Mucosa of gallbladder (tissue), 1 donor: ENCODE measurements at places on chromosomes 6 and 20.

- no peak for DNase-seq
Measured at GRCh38 chr6:103723438-103724322, 1136.0 kb downstream of the HACE1 start.

- no peak for DNase-seq
Measured at GRCh38 chr20:37298190-37298939, 8.9 kb downstream of the MANBAL start.

- DNase-seq: no peak
Measured at GRCh38 chr6:142597836-142598235, 296.0 kb downstream of the ADGRG6 start.

DNA sequence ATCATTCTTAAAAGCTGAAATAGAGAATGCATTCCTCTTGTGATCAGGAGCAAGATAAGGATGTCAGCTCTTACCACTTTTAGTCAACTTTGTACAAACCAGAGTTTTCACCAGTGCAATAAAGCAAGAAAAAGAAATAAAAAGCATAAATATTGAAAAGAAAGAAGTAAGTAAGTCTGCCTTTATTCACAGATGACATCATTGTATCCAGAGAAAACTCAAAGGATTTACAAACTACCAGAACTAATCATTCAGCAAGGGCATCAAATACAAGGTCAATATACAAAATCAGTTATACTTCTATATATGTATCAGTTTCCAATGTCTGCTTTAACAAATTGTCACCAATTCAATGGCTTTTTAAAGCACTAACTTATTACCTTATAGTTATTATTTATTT lies 13.4 kb downstream of the TTLL9 start:
- no peak for DNase-seq

GRCh38 chr20:63065911-63066310 lies 59.1 kb upstream of the BHLHE23 start:
- DNase-seq: no peak

DNA sequence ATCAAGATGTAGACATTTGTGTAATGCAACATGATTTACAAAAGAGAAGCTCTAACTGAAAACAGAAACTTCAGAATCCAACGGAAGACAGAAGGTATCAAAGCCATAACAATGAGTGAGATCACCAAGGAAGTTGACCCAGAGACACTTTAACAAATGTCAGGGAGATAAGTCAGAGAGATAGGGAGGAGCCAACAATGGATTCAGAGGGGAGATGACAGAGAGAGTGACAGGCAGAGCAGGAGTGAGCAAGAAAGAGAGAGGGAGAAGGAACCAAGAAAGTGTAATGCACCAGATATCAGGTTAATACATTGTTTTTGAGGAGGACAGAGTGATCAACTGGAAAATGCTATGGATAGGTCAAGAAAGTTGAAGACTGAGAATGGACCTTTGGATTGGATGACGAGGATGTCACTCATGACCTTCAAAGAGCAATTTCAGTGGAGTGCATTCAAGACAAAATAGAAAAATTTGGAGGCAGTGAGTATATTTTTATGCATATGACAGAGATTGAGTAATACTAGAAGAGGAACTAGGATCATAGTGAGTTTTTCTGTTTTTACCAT lies 86.6 kb downstream of the TRDN start:
- no peak for DNase-seq

- DNase-seq: no peak
Measured at GRCh38 chr6:67501755-67502154, 1133.3 kb upstream of the ADGRB3 start.

DNA sequence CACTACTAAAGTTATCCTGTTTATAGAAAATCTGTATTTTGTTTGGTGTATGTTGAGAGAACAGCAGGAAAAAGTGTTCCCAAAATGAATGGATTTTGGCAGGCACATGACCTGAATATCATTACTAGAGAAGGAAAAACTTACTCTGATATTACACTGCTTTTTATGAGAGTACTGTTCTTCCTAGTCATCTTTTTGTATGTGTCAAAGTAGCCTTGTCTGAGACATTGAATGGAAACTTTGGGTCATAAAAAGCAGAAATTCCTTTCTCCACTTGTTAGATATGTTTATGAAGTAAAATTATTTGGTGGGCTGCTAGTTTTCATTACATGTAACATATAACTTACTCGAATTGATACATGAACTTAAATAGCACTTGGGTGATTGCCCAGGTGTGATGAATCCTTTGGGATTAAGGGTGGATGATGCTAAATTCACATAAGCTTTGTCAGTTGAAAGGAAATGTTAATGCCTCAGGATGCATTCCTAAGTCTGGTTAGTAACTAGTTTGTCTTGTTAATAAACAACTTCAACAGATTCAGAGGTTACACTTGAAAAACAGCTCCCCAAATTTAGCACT lies 206.7 kb downstream of the CENPW start:
- DNase-seq: no peak

DNA sequence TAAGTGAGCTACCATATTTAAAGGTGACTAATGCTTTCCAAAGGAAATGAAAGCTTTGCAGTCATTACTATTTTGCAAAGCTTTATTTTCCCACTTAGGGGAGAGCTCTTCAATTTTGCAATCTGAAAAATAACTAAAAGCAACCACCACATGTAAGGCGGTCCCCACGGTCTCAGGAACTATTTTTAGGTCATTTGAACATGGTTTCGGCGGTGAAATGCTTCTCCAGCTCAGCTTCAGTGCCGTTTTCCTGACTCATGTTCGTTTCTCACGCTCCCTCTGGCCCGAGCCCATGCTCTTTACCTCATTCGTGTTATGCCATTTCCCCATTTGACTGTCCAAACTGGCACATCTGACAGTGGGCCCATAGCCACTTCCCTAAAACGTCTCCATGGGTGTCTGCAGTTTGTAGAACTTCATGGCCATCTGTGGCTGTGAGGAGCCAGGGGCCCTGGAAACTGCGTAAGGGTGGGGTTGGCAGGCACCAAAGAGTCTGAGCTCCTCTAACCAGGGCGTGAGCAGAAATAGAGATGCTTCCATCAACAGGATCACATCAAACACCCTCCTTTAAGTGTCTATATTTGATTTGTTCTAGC lies 46.5 kb downstream of the ADTRP start:
- peak; percentile 62 for DNase-seq

GRCh38 chr6:63573899-63574553 lies 1.7 kb downstream of the LOC128125822 start:
- peak; percentile 24 for DNase-seq

- no peak for DNase-seq
Measured at GRCh38 chr6:35057449-35058357, 83.4 kb downstream of the TCP11 start.

- no peak for DNase-seq
Measured at GRCh38 chr6:145813285-145814034, 1.1 kb downstream of the FBXO30 start.

GRCh38 chr20:21615617-21616080 lies 89.8 kb upstream of the PAX1 start:
- peak; percentile 43 for DNase-seq

DNA sequence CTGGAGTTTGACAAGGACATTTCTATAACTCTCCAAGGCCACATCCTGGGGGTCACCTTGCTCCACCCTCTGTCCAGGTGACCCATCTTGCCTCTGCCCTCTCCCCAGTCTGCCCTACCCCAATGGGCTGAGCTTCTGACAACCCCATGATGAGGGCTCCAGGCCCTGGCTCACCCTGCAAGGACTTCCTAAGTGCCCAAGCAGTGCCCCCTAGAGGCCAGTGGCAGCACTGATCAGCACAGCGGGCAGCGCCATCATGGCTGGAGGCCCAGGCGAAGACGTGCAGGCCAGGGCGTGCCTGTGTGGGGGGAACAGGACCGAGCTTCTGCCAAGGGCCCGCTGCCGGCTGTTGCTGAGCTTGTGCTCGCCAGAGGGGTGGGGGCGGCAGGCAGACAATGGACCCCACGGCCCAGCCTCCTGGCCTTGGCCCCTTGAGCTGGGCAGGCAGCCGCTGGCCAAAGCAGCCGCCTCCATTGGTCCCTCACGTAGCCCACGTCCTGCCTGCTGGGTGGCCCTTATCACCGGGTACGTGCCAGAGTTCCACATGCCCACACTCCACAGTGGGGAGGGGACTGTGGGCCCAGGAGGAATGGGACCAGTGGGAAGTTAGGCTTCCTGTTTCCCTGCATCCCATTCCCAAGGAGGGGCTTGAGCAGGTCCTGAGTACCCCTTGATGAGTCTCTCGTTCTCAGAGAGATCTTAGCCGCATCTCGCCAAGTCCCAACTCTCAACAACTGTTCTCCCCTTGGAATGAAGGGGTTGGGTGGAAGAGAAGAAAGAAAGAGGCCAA lies 64.3 kb downstream of the MRPL14 start:
- no peak for DNase-seq

GRCh38 chr20:23145281-23145700 lies 59.2 kb upstream of the CD93 start:
- DNase-seq: no peak

- no peak for DNase-seq
Measured at GRCh38 chr6:35082733-35083403, 58.3 kb downstream of the TCP11 start.

GRCh38 chr6:158068893-158069799 lies 87.5 kb downstream of the SYNJ2 start:
- peak; percentile 68 for DNase-seq

GRCh38 chr6:134813146-134813545 lies 136.8 kb downstream of the ALDH8A1 start:
- DNase-seq: no peak

GRCh38 chr6:152184917-152185574 lies 377.6 kb downstream of the ESR1 start:
- no peak for DNase-seq

- no peak for DNase-seq
Measured at GRCh38 chr6:42225029-42225339, 7.3 kb upstream of the MRPS10 start.

GRCh38 chr20:45959126-45959525 lies 12.9 kb downstream of the ZNF335 start:
- DNase-seq: no peak

GRCh38 chr6:113394216-113394615 lies 462.9 kb upstream of the MARCKS start:
- no peak for DNase-seq

DNA sequence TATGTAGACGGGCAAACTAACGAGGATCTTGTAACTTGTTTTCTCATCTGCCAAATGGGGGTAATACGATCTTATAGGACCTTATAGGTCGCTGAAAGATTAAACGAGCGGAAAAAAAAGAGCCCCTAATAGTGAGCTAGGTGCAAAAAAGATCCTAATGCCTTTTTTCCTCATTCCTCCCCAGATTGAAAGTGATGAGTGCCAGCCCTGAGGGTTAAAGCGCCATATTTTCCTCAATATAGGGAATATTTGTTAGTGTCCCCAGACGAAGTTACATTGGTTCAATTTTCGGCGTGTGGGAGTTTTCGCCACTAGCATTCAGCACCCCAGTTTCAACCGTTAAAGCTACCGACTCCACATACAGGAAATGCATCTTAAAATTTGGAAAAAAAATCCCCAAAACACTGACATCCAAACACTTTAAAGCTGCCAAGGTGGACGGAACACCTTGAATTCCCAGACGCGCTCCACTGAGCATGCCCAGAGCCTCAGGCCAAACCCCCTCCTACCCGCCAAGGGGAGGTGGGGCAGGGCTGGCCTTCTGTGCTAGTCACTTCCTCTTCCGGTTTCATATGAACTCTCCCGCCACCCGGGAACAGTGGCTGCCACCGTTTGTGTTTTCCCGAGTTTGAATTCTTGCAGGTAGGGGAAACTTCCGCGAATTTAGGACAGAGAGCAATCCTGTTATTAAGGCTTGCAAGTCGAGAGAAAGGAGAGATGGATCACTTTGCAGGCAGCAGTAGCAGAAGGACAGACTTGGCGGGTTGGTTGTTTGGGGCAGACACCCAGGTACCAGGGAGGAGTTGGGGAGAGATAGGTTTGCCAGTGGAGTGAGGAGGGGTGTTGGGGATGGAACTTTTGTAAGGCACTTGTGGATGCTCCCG lies at the start of gene PRIM2:
Gene PRIM2, plus strand, starts transcription at position 571 of the 884 bp plus-strand sequence. CDS start 816 bp downstream, outside the sequence.
- peak; percentile 87 for DNase-seq

- no peak for DNase-seq
Measured at GRCh38 chr20:46060301-46060881, 29.4 kb downstream of the NCOA5 start.

DNA sequence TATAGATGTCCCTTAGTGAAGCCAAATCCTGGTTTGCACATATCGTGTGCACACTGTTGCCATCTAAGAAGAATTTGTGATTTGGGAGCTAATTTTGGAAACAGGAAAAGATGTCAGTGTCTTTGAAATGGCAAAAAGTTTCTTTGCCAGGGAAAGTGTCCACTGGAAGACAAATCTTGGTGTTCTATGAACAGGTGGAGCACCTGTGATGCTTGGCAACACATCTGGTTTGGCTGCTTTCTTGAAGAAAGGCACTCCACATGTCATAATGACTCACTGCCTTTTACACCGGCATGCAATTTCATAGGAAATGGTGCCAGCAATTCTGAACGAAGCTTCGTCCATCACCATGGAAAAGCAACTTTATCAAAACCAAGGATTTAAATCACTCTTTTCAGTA lies 1040.0 kb upstream of the MAP3K7 start:
- DNase-seq: no peak

DNA sequence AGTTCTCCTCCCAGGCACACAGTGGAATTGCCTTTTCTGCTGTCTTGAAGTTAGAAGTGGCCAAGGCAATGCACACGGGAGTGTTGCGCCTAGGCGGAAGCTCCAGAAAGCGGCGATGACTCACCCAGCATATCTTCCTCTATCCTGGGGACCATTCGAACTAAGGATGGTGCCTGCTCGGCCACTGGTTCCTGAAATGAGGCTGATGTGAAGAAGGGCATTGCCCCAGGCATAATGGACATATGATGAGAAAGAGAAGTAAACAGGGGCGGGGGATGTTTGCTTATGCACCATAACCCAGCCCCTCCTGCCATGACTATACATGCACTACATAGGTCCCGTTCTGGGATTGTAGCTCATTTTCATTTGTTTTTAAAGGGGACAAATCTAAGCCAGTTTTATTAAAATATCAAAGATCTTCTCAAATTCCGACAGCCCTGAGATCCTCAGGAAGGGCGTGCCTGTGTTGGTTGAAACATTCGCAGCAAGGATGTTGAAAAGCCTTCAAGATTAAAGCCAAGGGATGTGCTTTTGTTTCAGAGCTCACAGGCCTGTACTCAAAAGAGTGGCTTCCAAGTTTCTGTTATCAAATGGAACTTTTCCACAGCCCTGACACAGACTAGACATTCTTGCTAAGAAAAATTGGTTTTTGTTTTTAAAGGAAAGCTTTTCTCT lies 218.5 kb downstream of the LY86 start:
- DNase-seq: peak; percentile 47

DNA sequence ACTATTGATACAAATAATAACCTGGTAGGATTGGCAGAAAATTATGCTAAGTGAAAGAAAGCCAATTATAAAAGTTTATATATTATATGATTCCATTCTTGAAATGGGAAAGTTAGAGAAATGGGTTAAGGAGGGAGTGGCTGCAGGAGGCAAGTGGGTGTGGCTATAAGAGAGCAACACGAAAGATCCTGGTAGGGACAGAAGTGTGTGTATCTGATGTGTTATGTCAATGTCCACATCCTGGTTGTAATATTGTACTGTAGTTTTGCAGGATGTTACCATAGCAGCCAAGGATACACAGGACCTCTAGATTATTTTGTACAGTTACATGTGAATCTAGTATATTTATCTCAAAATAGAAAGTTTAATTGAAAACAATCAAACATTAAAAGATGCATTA lies 46.8 kb downstream of the SNX5 start:
- DNase-seq: no peak

GRCh38 chr6:89793586-89793985 lies 26.0 kb downstream of the MDN1 start:
- DNase-seq: no peak

GRCh38 chr20:32158943-32159660 lies 48.4 kb downstream of the PLAGL2 start:
- DNase-seq: no peak

- DNase-seq: no peak
Measured at GRCh38 chr6:133392015-133392414, 150.9 kb downstream of the EYA4 start.
